ENCODE measurements at places on chromosomes 13 and 19.

DNA sequence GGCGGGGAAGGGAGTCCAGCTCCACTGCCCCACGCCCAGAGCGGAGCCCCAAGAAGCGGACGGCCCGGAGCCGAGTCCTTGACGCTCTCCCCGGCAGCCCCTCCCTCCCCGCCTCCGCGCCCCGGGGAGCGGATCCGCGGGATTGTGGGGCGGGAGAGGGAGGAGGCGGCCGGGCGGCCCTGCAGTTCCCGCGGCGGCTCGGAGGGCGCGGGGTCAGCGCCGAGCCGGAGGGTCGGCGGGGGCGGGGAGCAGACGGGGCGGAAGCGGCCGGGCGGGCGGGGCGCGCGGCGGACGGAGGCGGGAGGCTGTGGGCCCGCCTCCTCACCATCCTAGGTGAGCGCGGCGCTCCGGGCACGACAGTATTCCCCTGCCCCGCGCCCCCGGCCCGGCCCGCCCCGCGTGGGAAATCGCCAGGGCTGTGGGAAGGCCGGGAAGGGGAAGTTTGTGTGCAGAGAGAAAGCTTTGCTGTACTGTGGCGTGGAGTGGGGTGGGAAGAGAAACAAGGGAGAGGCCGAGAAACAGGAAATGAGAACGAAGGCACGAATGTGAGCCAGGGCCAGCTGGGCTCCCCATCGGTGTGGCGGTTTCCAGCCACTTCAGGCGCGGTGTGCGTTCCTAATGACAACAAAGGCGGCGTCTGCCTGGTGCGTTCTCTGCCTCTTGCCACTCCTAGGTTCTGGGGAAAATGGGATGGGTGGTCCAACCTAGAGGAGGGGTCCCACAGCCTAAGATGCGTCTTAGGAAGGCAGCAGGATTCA lies 1.3 kb upstream of the KLF12 start:
- DNase-seq, result no peak

- no peak for DNase-seq
Observed at GRCh38 chr19:54158812-54159351, 639 bp downstream of the LENG1 start.

DNA sequence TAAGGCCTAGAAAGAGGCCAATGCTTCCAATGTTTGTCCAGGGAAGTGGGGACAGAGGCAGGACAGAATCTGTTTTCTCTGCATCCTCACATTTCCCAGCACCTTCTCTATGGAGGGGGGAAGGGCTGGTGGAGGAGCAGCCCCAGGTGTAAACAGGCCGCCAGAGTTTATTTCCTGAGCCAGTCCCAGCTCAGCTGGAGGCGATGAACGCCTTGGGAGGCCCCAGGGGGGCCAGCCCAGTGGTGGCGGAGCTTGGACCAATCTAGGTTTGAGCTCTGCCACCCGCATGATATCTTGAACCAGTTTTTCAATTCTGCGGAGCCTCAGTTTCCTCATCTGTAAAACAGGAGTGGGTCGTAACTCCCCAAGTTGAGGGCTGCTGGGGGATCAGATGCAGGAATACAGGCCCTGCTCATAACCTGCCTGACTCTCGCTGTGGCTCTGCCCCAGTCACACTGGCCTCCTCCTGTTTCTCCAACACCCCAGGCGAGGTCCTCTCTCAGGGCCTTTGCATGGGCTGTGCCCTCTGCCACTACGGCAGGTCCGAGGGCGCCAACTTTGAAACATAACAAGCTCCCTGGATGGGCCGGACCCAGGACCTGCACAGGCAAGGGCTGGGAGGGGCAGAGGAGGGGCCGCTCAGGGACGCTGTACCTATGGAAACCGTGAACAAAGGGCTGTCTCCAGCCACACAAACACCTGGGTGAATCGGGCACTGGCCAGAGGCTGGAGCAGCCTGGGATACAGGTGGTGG lies 1.1 kb downstream of the TNFAIP8L1 start:
- no peak for DNase-seq

- DNase-seq, result no peak
Observed at GRCh38 chr19:20244356-20244755, 77.3 kb downstream of the ZNF486 start.

- no peak for DNase-seq
Observed at GRCh38 chr13:76975863-76976262, 16.0 kb upstream of the CLN5 start.

DNA sequence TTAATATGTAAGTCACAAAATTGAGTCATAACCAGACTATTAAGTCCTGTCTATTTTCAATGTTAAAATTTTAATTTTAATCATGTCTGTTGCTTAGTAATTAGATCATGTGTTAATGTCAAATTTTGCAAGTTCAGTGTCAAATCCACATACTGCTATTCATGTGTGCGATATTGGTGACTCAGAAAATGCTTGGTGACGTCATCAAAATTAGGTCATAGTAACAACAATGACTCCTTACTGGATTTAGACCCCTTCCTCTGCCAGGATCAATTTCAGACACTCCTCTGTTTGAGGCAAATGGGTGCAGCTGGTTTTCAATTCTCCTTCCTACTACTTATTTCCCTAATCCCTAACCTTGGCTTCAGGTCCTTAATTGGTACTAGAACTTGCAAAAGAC lies 1394.3 kb upstream of the SLC10A2 start:
- no peak for DNase-seq
